Suprapubic skin (tissue), 4 donors: ENCODE measurements at places on chromosomes 2 and 18. TPM values are rescaled to one million over a fixed set of nuclear protein-coding genes. Genes with fewer than 3 reads are reported as not detected.

Gene PROM2
- 99.8 TPM for total RNA-seq

Gene CRACDL
- 11.6 TPM for total RNA-seq

Gene IL1F10
- total RNA-seq, result 23.2 TPM

Gene IL1RL1
- 0.98 TPM for total RNA-seq

Gene CPLX4
- total RNA-seq, result not detected

Gene LAMA3
- 370 TPM for total RNA-seq
